ENCODE measurements at places on chromosomes 13 and 19. TPM values are rescaled to one million over a fixed set of nuclear protein-coding genes. Genes with fewer than 3 reads are reported as not detected.

DNA sequence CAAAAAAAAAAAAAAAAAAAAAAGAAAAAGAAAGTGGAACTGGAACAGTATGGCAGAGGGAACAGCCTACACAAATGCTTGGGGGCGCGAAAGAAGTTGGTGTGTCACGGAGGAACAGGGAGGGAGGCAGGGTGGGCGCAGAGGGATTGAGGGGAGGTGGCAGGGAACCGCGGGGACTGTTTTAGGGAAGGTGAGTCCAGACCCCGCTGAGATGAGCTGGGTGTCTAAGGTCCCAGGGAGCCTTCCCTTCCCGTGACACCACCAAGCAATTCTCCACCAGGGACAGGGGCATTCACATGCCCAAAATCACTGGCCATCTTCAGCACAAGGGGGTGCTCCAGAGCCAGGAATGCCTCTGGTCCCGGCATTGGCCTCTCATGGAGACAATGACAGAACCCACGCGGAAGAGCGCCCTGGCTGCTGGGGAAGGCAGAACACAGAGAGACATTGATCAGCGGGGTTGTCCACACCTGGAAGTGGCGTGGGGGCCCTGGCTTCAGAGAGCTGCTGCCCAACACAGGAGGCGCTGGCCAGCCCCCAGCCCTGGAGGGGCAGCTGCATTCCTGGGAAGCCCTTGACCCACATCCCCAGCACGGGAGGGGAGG, 6.9 kb downstream of the PEAK3 start:
- H3K27me3 ChIP-seq = no peaks in the 10 kb centered on the region
- H3K27ac ChIP-seq = peak overlapping the region; percentile 98
- peaks cover 35% of the 10 kb centered on the region for H3K36me3 ChIP-seq
- DNase-seq = peak; percentile 89
- peaks cover 52% of the 10 kb centered on the region for H3K4me1 ChIP-seq

DNA sequence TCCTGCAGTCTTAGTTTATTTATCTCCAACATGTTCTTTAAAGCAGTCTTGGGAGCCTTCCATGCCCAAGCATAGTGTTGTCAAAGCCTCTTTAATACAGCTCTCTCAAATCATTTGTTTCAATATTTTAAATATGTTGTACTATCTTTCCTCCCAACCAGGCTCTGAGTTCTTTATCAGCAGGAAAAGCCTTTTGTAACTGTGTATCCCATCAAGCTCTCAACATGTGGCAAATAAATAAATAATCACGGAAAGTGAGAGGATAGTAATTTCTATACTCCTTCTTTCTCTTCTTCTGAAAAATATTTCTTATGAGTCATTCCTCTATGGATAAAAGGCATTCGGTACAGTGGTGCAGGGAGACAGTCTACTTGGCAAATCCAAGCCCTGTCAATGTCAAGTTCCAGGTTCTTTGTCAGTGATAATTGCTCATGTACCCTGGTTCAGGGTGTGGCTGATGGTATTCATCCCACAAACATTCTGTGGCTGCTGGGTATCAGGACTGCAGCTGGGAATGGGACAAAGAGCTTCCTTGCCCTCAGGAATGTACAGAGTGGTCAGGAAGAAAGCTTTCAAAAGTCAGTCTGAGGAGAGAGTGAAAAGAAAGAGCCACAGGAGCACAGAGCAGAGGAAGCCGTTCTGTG, 384.3 kb downstream of the EFNB2 start:
- no peaks in the 10 kb centered on the region for H3K27me3 ChIP-seq
- H3K36me3 ChIP-seq = no peaks in the 10 kb centered on the region
- H3K27ac ChIP-seq = no peak overlapping the region
- DNase-seq = no peak

DNA sequence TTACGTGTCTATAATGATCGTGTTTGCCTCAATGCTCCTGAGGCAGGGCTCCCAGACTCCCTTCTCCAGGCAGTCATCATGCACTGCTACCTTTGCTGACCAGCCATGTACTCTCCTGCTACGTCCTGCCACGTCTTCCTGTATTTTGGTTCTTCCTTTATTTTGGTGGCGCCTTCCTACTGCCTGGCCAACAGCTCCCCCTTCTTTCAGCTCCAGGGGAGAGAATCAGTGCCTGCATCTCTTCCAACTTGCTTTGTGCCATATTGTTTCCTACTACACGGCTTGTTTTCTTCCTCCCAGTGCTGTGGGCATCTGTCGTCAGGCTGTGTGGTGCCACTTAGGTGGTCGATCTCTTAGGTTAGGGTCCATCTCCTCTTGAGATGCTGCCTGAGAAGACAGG, 96.2 kb downstream of the FGF9 start:
- H3K27me3 ChIP-seq = no peaks in the 10 kb centered on the region
- DNase-seq = no peak
- H3K36me3 ChIP-seq = no peaks in the 10 kb centered on the region
- no peaks in the 10 kb centered on the region for H3K4me1 ChIP-seq

GRCh38 chr19:19532806-19533701, 4.3 kb downstream of the YJEFN3 start:
- H3K27me3 ChIP-seq = peaks cover 16% of the 10 kb centered on the region
- no peak overlapping the region for H3K27ac ChIP-seq
- H3K4me3 ChIP-seq = no peak overlapping the region
- DNase-seq = no peak
- peaks cover 36% of the 10 kb centered on the region for H3K4me1 ChIP-seq

- DNase-seq = no peak
- H3K4me1 ChIP-seq = no peaks in the 10 kb centered on the region
- H3K27ac ChIP-seq = no peak overlapping the region
- H3K4me3 ChIP-seq = no peak overlapping the region
Measured at GRCh38 chr13:102203718-102204117, 198.1 kb downstream of the FGF14 start.

DNA sequence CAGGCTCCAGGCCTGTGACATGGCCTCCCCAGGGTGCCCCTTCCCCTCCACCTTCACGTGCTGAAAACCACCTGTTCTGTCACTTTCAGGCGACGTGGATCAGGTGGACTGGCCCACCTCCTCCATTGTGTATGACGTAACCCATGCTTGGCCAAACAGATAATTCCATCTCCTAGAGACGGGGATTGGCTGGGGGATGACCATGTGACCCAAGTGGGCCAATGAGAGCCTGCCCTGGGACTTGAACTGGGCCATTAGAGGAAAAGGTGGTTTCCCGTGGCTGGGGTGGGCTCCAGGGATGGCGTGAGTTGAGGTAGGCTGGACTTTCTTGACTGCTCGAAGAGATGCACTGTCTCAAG, 3.6 kb upstream of the ADAMTSL5 start:
- H3K4me3 ChIP-seq = no peak overlapping the region
- H3K4me1 ChIP-seq = peaks cover 19% of the 10 kb centered on the region
- no peak overlapping the region for H3K27ac ChIP-seq
- peaks cover 52% of the 10 kb centered on the region for H3K27me3 ChIP-seq
- no peak for DNase-seq

GRCh38 chr13:90445179-90445578, 902.3 kb upstream of the MIR17HG start:
- no peaks in the 10 kb centered on the region for H3K27me3 ChIP-seq
- no peak overlapping the region for H3K4me3 ChIP-seq
- no peak overlapping the region for H3K27ac ChIP-seq
- DNase-seq = no peak
- no peaks in the 10 kb centered on the region for H3K36me3 ChIP-seq
- no peaks in the 10 kb centered on the region for H3K4me1 ChIP-seq

DNA sequence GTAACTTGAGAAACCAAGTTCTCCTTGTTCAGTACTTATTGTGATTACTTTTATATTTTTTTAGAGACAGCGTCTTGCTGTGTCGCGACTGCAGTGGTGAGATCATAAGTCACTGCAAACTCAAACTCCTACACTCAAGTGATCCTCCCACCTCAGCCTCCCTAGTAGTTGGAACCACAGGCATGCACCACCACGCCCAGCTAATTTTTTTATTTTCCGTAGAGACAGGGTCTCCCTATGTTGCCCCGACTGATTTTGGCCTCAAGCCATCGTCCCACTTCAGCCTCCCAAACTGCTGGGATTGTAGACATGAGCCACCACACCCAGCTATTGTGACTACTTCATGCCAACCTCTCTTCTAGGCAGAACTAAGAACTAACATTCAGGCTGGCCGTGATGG, 8.3 kb downstream of the C19orf53 start:
- H3K36me3 ChIP-seq = peaks cover 20% of the 10 kb centered on the region
- no peak overlapping the region for H3K4me3 ChIP-seq
- no peaks in the 10 kb centered on the region for H3K27me3 ChIP-seq
- DNase-seq = no peak

DNA sequence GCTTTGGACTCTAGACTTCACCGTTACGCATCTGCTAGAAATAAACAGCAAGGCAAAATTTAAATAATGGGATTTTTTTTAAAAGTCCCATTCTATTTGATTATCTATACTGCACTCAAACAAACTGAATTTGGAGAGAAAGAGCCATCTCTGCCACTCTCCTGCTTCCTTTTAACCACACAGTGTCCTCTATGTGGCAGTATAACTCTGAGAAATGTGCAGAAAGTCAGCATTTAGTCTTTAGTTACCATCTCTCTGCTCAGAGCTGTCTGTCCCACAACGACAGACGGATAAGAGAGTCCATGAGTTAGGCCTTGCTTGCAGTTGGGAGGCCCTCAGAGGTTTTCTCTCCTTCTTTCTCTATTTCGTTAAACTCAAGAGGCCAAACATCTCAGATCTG, 21.2 kb downstream of the CCNA1 start:
- H3K4me3 ChIP-seq = no peak overlapping the region
- no peaks in the 10 kb centered on the region for H3K4me1 ChIP-seq
- DNase-seq = no peak
- no peaks in the 10 kb centered on the region for H3K27me3 ChIP-seq

GRCh38 chr13:69551193-69551592, 556.4 kb upstream of the ATXN8OS start:
- no peaks in the 10 kb centered on the region for H3K36me3 ChIP-seq
- no peaks in the 10 kb centered on the region for H3K27me3 ChIP-seq
- no peaks in the 10 kb centered on the region for H3K4me1 ChIP-seq
- no peak for DNase-seq
- no peak overlapping the region for H3K4me3 ChIP-seq
- no peak overlapping the region for H3K27ac ChIP-seq

- peaks cover 35% of the 10 kb centered on the region for H3K4me1 ChIP-seq
- no peaks in the 10 kb centered on the region for H3K36me3 ChIP-seq
- peaks cover 16% of the 10 kb centered on the region for H3K27me3 ChIP-seq
Measured at GRCh38 chr13:113864273-113864890, 506 bp upstream of the GAS6 start.

- no peaks in the 10 kb centered on the region for H3K36me3 ChIP-seq
- H3K4me3 ChIP-seq = no peak overlapping the region
- no peak for DNase-seq
- H3K27ac ChIP-seq = no peak overlapping the region
- peaks cover 10% of the 10 kb centered on the region for H3K4me1 ChIP-seq
Measured at GRCh38 chr13:40336228-40337221, 329.9 kb downstream of the FOXO1 start.

DNA sequence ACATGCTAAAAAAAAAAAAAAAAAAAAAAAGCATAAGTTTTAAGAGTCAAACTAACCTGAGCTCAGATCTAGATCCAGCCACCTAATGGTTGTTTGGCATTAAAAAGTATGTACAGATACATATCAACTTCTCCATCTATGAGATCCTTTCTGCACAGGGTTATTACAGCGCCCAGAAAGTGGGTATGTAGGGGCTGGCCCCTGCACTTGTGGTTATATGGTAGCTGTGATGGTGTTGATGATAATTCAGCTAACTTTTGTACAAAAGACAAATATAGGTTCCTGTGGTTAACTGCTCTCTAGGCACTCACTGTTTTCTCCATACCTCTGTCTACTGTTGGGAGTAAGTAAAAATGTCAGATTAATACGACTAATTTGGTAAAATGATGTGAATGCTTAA, 81.7 kb downstream of the TNFRSF19 start:
- no peak overlapping the region for H3K4me3 ChIP-seq
- H3K27me3 ChIP-seq = no peaks in the 10 kb centered on the region
- no peak overlapping the region for H3K27ac ChIP-seq
- DNase-seq = no peak
- H3K4me1 ChIP-seq = peaks cover 24% of the 10 kb centered on the region

DNA sequence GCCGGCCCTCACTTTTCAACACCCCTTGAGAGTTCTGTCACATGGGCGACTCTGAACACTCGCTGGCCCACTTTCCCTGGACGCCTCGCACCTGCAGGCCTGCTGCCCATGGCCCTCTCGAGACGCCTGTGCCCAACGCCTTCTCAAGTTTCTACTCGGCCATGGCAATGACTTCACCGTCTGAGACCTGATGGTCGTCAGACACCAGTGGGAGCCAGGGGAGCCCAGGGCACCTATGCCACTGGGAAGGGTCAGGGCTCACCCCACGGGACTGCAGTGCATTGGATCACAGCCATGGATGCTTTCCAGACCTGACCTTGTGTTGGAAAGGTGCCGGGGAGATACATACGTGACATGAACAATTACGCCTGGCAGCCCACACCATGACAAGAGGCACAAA, 60.1 kb downstream of the KLF2 start:
- H3K27me3 ChIP-seq = no peaks in the 10 kb centered on the region
- DNase-seq = peak; percentile 74
- peaks cover 29% of the 10 kb centered on the region for H3K36me3 ChIP-seq
- peak overlapping the region; percentile 84 for H3K27ac ChIP-seq
- H3K4me3 ChIP-seq = no peak overlapping the region
- H3K4me1 ChIP-seq = peaks cover 34% of the 10 kb centered on the region

- H3K27ac ChIP-seq = peak overlapping the region; percentile 4
- DNase-seq = no peak
- no peaks in the 10 kb centered on the region for H3K27me3 ChIP-seq
- no peaks in the 10 kb centered on the region for H3K36me3 ChIP-seq
- no peak overlapping the region for H3K4me3 ChIP-seq
Measured at GRCh38 chr13:51643105-51643881, 59.0 kb downstream of the WDFY2 start.

DNA sequence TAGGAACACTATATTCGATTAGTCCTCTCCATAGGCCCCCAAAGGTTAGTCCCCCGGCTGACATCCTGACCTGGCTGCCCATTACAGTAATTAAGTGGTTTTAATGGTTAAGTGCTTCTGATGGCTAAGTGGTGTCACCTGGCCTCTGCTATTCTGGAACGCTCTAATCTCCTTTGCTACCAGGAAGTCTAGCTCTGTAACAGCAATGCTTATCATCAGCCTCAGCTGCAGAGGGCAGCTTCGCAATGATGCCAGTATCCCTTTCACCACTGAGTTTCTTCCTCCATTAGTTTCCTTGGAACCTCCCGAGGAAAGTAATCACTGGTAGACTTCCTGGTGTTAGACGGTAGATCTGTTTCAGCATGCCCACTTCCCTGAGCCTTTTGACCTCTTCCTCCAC, 8.6 kb upstream of the RNF6 start:
- no peak overlapping the region for H3K27ac ChIP-seq
- DNase-seq = no peak
- H3K27me3 ChIP-seq = no peaks in the 10 kb centered on the region
- H3K4me3 ChIP-seq = no peak overlapping the region

- no peak overlapping the region for H3K27ac ChIP-seq
- H3K4me1 ChIP-seq = no peaks in the 10 kb centered on the region
- no peak overlapping the region for H3K4me3 ChIP-seq
- H3K36me3 ChIP-seq = no peaks in the 10 kb centered on the region
Measured at GRCh38 chr19:18262144-18262543, 12.1 kb downstream of the IQCN start.

Gene IRS2
- polyA plus RNA-seq = 2.0 TPM

Gene LRFN3
- 1.2 TPM for polyA plus RNA-seq

Gene PRSS57
- polyA plus RNA-seq = 0.70 TPM

Gene GRWD1
- 14.7 TPM for polyA plus RNA-seq

Gene JAK3
- 58.2 TPM for polyA plus RNA-seq

Gene ELOF1
- 63.1 TPM for polyA plus RNA-seq

Gene SYDE1
- polyA plus RNA-seq = 5.2 TPM

All from spleen (tissue), 13 donors.